Foreskin keratinocyte (primary cell): ENCODE measurements at places on chromosomes 3 and 15. TPM values are rescaled to one million over a fixed set of nuclear protein-coding genes. Genes with fewer than 3 reads are reported as not detected.

GOLGA6L9 gene
- 2.5 and 3.8 TPM in 2 replicates for total RNA-seq

PPCDC gene
- total RNA-seq, result 12.5 and 13.1 TPM in 2 replicates

ZNF197 gene
- 14.5 and 15.3 TPM in 2 replicates for total RNA-seq

ADPGK gene
- total RNA-seq, result 36.6 and 40.5 TPM in 2 replicates

LYZL4 gene
- not detected in 2 replicates for total RNA-seq

DNA sequence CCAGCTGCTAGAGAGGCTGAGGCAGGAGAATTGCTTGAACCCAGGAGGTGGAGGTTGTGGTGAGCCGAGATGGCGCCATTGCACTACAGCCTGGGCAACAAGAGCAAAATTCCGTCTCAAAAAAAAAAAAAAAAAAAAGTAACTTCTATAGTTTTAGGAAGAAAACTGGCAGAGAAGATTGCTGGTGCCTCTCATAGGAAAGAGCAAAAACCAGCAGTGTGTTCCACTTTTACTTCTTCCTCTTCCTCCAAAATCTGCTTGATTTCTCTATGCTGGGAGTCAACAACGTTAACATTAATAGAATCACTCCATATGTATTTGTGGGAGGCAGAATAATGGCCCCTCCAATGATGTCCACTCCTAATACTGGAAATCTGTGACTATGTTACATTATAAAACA lies 12.5 kb upstream of the NR1D2 start:
- no peak for DNase-seq

DNA sequence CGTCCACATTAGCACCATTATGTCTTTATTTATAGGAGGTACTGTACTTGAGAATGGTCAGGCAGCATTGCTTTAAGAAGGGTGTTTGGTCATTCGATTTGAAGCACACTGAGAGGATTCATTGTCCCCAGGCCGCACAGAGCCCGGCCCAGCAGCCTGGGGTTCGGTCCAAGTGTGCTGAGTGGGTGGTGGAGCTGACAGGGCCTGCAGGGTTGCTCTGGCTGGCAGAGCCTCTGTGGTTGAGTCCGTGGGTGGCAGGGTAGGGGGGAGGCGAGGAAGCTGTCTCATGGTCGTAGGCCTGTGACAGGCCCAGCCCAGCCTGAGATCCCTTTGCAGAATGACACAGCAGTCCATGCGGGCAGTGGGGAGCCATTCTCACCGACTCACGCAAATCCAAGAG lies 227.7 kb upstream of the TOPAZ1 start:
- no peak for DNase-seq

DNA sequence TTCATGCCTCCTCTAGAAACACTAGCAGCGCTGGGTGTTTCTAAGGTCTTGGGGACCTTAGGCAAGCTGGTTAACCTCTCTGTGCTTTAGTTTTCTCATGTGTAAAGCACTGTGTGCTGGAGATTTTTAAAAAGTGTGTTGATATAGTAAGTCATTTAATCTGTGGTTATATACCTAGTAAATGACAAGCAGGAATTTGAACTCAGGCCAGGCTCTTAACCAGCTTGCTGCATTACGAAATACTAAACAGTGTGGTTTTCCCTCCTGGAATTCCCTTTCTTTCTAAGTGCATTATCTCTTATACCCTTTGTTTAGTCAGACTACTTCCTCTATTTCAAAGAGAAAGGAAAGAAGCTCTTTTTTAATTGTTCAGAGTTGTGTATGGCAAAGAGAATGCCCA lies 26.5 kb downstream of the NEO1 start:
- DNase-seq, result peak; percentile 62

DNA sequence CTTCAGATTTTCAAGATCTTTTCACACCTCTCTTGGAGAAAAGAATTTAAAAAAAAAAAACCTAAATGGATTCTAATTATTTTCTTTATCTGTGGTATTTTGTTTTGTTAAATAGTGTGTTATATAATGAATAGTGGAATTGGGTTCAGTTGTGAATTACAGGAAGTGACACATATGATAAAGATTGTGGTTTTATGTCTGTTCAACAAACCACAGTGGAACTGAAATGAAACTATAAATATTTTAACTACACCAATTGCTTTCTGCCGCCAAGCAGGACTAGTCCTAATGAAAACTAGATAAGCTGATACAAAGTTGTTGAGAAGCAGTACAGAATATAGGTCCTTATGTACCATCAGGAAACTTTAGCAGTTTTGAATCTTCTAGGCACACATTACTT lies 121.6 kb downstream of the UBE2E2 start:
- peak; percentile 27 for DNase-seq

- no peak for DNase-seq
Measured at GRCh38 chr3:183930086-183930485, 45.4 kb upstream of the PARL start.

DNA sequence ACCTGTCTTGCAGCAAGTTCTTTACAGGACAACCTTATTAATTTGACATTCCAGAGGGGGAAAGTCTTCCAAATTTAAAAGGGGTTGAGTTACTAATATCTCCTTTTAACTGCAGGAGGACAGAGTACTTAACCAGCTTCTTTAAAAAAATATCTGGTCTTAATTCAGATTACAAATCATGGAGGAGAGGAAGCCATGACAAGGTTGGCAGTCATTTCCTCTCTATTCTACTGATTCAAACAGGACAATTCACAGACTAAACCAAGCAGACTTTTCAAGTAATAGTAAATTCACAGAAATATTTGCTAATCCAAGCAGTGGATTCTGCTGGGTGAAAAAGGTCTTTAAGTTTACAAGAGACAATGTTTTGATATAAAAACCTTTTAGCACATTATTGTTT lies 185.3 kb downstream of the CFAP20DC start:
- no peak for DNase-seq

- no peak for DNase-seq
Measured at GRCh38 chr15:74291101-74292071, 55.3 kb downstream of the CCDC33 start.

GRCh38 chr3:37441689-37442088 lies 267.3 kb upstream of the LRRFIP2 start:
- DNase-seq, result no peak
